Stimulated activated CD4-positive, alpha-beta T cell treated with anti-CD3 and anti-CD28 coated beads, Interleukin-2, amount 100 ng/mL, for 48 hours (primary cell): ENCODE measurements at places on chromosomes 12 and 14.

DNA sequence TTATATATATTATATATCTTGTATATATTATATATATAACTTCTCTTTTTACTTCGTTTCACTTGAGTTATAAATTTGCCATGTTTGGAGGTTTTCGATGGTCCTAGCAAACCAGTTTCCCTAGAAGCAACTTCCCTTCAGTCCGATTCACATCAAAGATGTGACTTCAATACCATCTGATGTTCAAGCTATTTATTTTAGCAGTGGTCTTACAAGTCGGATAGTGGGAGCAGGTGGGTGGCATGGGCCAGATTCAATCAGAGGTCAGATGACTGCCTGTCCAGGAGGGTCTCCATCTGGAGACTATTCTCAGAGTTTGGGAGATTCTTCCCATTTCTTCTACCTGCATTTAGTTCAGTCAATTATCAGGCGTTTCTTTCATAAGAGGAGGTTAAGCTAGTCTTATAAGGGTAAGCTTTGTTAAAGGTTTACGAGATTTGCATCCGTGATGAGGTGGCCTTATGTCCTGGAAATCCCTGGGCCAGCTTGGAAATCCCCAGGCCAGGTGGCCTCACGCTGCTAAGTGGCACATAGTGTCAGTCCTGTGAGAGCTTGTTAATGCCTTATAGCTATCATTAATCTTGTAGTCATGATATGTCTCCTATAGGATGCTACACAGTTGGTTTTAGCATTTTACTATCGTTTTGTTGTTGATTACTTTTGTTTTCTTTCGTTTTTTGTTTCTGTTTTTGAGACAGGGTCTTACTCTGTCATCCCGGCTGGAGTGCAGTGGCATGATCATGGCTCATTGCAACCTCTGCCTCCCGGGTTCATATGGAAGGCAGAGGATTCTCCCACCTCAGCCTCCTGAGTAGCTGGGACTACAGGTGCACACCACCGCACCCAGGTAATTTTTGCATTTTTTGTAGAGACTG lies 145.8 kb downstream of the BICD1 start:
- DNase-seq: no peak

DNA sequence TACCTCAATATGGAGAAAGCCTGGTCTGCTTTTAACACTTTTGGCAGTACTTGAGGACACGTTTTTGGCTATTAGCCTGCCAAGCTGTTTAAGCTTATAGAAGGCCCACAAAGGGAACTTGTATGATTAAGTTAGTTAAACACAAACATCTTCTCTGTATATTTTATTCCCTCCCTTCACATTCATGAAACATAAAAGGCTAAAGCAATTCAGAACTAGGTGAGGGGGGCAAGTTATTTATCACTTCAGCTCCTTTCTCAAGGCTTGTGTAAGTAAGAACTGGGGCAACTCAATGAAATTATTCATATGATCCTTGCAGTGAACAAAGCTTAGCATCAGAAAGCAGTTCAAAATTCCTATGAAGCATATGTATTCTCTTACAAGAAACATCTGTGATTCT lies 7.5 kb downstream of the PRICKLE1 start:
- no peak for DNase-seq

GRCh38 chr14:63436286-63437098 lies 106.7 kb downstream of the PPP2R5E start:
- DNase-seq: no peak

GRCh38 chr12:75706786-75707605 lies 195.6 kb upstream of the KRR1 start:
- no peak for DNase-seq

GRCh38 chr14:84042992-84043391 lies 1487.0 kb upstream of the FLRT2 start:
- no peak for DNase-seq

DNA sequence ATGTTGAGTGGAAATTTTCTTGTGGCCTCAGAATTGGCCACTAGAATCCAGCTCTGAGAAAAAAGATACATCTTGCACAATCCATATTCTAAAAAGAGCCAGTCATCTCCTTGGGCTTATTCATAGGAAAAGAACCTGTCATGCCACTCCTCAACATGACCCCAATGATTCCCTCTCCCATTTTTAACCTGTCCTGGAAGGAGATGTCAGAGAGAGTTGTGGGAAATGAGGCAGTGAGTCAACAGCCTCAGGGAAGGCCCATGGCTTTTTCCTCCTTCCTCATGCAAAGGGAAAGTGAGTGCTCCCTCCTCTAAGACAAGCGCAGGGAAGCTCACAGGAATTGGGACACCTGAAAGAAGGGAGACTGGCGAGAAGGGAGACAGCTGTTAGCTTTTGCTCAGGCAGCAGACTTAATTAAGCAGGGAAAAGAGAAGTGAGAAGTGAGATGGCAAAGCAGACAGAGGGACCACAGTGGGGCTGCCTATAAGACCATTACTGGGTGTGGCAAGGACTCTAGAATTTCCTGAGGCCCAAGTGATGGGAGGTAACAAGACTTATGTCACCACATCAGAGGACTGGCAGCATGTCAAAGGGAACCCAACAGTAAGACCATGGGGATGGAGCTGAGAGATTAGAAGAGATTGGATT lies 10.2 kb upstream of the DHRS7 start:
- no peak for DNase-seq

- no peak for DNase-seq
Observed at GRCh38 chr14:105439710-105440553, 20.3 kb downstream of the MTA1 start.

DNA sequence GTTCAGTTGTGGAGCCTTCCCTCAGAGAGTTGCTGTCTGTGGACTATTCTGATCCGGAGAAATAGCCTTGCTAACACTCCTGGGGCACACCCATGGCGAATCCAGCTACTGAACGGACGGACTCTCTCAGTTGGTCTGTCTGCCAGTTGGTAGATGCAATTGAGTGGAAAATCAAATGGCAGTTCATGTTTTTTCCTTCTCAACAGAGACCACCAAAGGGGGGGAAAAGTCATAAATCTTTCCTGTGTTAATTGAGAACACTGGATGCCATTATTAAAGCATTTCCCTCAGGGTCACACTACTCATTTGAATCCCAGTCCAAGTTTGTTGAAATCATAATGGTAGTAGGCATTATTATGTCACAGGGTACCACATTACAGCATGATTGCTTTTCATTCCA lies 354.3 kb upstream of the FAR2 start:
- DNase-seq: no peak

GRCh38 chr12:4178424-4179170 lies 95.0 kb upstream of the CCND2 start:
- DNase-seq: no peak

DNA sequence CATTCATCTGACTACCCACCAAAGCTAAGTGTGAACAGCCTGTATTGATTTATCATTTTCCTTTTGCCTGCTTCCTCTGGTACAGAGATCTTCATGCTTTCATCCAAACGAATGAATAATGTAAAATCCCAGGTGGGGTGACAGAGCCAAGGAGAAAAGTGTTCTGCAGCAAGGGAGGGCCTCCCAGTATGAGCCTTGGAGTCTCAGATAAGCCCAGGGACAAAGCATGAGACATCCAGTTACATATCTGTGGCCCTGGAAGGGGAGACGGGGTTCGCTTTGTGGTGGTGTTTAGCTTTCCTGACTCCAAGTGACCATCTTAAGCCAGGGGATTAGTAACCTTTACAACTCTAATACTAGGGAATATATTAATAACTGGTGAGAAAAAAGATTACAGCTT lies 177.1 kb downstream of the ETV6 start:
- no peak for DNase-seq

DNA sequence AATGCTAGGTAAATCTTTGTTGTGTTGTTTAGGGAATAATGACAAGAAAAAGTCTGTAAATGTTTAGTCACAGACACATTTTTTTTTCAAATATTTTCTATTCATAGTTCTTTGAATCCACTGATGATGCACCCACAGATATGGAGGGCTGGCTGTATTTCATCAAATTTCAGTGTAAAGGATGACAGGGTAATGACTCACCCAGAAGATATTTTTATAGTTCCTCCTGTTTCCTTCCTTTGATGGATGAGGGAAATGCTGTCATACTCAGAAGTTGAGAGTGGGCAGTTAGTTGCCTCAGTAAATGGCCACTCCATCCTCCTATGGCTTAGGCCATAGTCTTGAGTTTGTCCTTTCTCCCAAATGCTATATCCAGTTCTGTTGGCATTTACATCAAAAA lies 76.9 kb upstream of the REP15 start:
- DNase-seq: no peak

GRCh38 chr14:78985668-78986381 lies 815.7 kb downstream of the NRXN3 start:
- no peak for DNase-seq

- no peak for DNase-seq
Observed at GRCh38 chr14:67285876-67286452, 44.7 kb downstream of the PALS1 start.

GRCh38 chr12:110252716-110253115 lies 28.3 kb upstream of the ATP2A2 start:
- DNase-seq: no peak

- no peak for DNase-seq
Observed at GRCh38 chr12:45008211-45008610, 42.7 kb downstream of the DBX2 start.

GRCh38 chr12:42539696-42540095 lies 49.9 kb downstream of the PRICKLE1 start:
- DNase-seq: no peak

- DNase-seq: no peak
Observed at GRCh38 chr14:56082880-56083279, 35.3 kb upstream of the PELI2 start.

GRCh38 chr12:13799574-13799973 lies 181.8 kb downstream of the GRIN2B start:
- no peak for DNase-seq

GRCh38 chr12:57460468-57460784 lies 841 bp downstream of the GLI1 start:
- DNase-seq: no peak

DNA sequence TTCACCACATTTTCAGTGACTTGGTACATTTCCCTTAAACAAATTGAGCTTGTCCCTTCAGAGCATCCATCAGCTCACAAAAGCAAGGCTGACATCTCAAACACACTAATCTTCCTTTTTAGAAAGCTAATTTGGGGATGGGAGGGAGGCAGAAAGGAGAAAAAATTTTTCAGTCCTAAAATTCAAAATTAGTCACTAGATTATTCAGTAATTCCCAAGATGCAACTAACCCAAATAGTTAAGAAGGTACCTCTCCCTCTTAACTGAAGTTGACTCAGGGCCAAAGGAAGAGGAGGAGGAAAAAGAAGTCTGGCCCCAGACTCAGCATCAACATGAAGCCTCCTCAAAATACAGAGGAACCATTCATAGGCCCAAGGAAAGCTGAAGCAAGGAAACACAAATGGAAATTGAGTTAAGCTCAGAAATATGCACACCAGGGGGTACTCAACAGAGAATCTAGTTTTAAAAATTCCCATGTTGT lies 21.7 kb downstream of the CBX5 start:
- DNase-seq: no peak

DNA sequence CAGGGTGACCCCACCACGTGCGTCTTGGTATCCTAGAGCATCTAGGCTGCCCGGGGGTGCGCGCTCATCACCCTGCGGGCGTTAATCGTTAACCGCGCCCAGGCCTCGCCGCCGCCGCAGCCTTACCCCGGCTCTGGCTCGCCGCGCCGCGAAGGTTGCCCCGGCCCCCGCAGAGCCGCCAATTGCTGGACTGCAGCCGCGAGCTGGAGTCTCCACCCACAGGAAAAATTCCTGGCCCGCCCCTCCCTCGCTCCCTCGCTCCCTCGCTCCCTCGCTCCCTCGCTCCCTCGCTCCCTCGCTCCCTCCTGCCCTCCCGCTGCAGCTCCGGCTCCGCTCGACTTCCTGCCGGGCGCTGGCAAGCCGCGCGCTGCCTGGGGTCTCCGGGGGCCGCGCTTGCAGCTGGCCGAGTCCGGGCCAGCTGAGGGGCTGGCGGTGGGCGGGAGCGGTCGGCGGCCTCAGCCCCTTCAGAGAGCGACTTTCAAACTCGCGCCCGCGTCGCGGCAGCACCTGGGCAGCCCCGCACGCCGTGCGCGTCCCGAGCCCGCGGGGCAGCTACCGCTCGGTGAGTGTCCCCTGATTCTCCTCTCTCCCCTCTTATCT lies at the start of gene PLEKHG3:
PLEKHG3 (plus strand) TSS at position 282 of the 600 bp plus-strand sequence. CDS start 23,208 bp downstream, outside the sequence.
- no peak for DNase-seq

DNA sequence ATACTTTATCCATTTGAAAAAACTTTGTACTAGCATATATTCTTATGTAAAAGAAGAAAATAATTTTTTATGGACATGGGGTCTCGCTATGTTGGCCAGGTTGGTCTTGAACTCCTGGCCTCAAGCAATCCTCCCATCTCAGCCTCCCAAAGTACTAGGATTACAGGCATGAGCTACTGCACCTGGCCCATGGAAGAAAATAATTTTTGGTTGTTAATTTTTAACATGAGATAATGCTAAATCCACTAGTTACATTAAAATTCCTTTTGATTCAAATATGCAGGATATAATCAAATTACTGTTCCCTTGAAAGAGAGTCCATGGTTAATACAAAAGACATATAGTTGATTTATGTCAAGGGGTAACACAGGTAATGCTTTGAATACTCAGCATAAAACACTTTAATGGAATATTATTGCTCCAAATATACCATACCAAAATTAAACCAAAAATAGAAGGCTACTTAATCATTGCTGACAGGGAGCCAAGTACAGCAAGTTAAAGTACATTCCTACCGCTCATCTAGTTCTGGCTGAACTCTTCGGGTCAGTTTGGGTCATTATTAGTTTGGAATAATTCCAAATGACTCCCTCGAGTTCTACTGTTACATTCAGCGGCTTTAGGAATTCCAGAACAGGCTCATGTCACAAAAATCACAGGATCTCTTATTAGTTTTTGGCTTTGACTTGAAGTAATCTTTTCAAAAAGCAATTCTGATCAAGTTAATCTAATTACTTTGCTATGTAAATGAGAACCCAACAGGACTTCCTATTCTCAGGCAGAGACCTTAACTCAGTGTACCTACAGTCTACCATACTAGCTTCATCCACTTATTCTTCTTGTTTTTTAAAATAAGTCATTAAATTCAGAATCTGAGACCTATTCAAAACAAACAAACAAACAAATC lies 6.1 kb downstream of the SOS2 start:
- no peak for DNase-seq

- no peak for DNase-seq
Observed at GRCh38 chr14:59046746-59047145, 141.7 kb upstream of the DAAM1 start.

DNA sequence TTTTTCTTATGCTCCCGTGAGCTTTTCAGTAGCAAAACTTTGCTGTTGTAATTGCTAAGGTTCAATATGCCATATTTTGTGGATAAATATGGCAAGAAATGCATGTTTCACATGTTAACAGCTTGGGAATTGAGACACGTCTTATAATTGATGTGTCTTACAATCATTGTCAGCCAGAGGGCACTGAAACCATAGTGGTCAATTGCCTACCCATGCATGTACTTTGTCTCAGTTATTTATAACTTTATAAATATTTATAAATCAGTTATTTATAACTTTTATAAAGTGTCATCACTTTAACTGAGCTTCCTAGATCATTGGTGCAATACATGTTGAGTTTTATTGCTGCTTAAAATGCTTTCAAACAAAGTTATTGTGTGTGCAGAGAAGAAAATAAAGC lies 82.0 kb downstream of the CATSPERB start:
- DNase-seq: no peak
